ENCODE measurements at places on chromosomes 5 and 9.

DNA sequence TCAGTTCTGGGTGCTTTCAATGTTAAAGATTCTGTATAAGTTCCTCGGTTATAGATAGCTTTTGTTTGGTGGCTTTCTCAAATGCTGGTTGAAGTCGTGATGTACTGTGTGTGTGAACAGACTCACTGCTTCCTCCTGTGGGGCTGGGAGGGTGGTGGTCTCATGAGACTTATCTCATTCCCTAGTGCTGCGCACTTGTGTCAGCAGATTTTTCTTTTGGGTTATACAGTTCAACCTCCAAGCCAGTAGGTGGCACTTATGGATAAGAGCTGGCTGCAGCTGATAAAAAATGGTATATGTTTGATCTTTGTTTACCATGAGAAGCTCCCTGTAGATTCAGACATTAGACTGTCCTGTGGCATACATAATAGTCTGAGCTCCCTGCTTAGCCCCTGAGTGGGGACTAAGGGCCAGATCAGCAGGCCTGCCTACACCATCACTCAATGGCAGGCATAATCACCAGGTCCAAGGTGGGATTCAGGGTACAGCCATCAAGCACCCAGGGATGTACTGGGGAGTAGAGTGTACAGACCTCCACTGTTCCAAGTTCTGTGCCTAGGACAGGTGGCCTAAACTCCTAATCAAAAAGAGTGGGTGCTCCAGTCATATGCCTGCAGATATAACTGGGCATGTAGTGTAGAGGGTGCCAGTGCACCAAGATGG, 174.2 kb downstream of the OXCT1 start:
- no peak for DNase-seq

DNA sequence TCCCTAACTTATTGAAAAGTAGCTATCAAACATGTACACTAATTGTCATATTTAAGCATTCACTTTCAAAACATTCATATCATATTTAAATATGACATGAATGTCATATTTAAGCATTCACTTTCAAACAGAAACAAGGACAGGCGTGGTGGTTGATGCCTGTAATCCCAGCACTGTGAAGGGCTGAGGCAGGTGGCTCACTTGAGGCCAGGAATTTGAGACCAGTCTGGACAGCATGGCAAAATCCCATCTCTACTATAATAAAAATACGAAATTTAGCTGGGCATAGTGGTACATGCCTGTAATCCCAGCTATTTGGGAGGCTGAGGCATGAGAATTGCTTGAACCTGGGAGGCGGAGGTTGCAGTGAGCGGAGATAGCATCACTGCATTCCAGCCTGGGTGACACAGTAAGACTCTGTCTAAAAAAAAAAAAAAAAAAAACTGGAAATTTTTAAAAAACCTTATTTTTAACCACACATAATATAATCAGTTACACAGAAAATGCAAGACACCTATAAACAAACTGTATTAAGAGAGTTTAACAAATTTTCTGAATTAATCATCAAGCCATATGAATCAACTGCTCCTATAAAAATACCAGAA, 88.1 kb downstream of the LPAR1 start:
- no peak for DNase-seq

DNA sequence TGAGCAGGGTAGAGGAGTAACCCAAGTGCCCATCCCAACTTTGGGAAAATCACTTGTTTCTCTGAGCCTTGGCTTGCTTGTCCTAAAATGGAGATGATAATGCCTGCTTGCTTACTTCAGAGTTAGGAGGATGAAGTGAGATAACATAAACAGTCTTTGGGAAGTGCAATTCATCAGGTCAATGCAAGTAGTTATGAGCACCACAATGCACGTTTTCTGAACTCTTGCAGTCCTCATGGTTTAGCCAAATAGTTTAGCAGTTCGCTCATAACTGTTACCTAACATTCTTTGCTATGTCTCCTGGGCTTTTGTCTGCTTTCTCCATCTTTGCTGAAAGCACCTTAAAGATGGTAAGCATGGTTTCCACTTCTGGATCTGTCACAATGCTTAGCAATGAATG, 270.0 kb downstream of the ADAMTSL1 start:
- DNase-seq: no peak

GRCh38 chr5:111453747-111454146, 58.6 kb downstream of the STARD4 start:
- no peak for DNase-seq

DNA sequence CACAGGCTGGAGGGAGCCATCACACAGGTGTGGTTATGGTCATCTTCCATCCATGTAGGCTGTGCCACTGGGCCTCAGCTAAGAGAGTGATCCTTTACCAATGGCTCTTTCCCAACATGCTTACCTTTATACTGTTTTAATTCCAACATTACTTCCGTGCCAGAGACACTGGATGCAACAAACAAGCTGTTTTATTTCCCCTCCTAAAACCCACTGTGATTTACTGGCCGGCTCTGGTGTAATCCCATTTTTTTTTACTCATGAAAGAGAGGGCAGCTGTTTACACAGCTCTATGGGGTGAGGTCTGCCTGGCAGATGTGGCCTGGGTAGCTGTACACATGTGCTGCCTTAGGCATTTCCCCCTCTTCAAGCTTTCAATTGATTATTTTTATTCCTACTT, 58.5 kb downstream of the MACROH2A1 start:
- DNase-seq: no peak

DNA sequence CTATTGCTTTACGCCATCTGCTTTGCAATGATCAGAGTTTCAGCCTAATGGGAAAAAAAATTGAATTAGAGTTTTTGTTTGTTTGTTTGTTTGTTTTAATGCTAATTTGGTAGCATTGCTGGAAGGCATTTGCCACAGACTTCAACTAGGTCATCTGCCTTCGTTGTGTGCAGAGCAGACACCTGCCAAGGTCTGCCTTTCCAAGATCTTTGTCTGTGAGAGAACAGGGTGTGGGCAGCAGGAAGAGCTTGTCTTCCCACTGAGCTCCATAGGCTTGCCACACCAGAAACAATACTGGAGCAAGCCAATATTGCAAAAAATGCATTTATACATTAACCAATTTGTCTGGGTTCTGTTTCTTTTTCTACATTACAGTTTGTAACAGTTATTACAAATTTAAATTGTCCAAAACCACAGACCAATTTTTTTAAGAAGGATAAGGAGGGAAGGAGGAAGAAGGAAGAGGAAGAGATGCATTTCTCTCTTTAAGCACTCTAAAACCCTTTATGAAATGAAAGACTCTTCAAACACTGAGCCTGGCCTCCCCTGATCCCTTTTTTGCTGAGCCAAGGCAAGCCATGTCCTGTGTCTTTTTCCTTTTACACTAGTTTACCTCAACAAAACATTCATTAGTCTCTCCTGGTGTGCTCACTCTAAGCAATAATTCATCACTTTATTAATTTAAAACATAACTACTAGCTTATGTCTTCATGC, 210.5 kb downstream of the SNX18 start:
- peak; percentile 54 for DNase-seq

DNA sequence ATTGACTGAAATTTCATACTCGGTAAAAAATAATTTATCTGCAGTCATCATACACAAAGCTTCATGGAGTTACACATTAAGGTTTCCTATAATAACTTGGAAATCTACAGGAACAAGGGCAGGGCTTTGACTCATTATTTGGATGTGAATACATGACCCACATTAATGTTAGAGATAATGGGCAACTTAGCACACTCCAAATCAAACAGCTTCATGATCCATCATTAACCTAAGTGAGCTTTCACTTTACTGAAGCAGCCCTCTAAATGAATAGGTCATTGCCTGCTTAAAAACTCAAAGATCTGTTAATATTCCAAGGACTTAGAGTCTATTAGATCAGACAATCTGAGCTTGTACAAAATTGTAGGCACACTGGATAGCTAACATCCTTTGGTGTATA, 9.0 kb downstream of the CDH12 start:
- DNase-seq: peak; percentile 38

Measured in NCI-H1417 treated with DMSO at 0.1 percent for 48 hours (cell line).